ENCODE measurements at places on chromosomes 3 and 15.

- no peak for DNase-seq
Observed at GRCh38 chr3:197907196-197907595, 42.8 kb upstream of the RPL35A start.

GRCh38 chr15:55915221-55915620 is 78.2 kb downstream of the NEDD4 start:
- no peak for DNase-seq

- DNase-seq = no peak
Observed at GRCh38 chr15:74200412-74200815, 2.2 kb downstream of the STRA6 start.

GRCh38 chr15:36810656-36811449 is 231.4 kb downstream of the CDIN1 start:
- no peak for DNase-seq

DNA sequence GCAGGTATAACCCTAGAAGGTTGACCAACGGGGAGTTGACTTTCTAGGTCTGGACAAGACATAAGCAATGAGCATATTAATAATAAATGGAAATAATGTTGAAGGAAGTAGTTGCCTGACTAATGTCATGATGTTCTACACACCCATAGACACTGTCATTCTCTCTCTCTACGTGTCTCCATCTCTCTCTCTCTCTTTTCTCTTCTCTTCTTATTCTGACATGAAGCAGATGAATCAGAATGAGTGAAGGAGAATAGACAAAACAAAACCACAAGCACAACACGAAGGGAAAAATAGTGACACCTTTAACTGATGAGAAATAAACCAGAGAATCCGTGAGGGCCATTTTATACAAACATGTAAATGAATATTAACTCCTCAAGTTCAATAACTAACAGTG is 26.7 kb upstream of the CCDC80 start:
- no peak for DNase-seq

GRCh38 chr3:19937459-19938294 is 3.7 kb upstream of the EFHB start:
- no peak for DNase-seq

DNA sequence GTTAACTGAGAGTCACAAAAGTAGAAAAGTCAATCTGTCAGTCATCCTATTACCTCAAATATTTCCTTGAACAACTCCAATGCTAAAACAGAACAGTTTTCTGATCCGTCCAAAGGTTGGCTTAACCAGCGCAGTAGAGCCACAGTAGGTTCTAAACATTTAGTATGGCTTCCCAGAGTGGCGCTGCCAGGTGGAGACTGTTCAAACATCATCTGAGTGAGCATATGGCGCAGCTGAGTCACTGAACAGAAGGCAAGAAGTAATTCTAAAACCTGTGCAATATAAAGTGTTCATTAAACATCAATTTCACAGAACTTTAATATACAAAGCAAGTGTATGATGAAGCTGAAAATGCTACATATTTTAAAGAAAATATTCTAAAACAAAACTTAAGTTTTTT is 19.9 kb downstream of the CIP2A start:
- no peak for DNase-seq

- peak; percentile 66 for DNase-seq
Observed at GRCh38 chr3:196837819-196838420, 29.8 kb upstream of the SENP5 start.

DNA sequence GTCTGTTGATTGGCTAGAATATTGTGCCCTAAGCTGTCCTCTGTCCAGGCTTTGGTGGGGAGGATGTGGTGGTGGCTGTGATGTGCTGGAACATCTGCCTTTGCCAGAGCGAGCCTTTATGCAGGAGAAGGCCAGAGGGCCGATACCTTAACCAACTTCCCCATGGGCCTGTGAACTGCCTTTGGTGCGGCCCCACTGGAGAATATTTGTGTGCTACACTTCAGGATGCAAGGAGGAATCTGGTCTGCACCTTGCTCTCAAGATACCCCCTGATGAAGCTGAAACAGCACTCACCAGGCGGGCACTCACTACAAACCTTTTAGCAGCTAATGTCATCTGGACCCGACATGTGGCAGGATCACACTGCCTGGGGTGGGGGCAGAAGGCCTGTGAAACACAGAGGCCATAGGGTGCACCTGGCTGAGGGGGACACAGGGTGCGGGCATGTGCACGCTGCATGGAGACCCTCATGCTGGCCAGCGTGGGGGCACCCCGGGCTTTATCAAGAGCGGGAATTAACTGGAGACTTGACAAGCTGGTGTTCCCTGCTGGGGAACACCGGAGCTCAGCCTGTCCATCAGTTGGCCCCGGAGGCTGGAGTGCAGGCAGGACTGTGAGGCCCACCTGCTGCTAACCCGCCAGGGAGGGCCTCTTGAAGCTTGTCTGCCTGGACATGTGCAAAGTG is 16.4 kb downstream of the PRR23E start:
- DNase-seq = no peak

DNA sequence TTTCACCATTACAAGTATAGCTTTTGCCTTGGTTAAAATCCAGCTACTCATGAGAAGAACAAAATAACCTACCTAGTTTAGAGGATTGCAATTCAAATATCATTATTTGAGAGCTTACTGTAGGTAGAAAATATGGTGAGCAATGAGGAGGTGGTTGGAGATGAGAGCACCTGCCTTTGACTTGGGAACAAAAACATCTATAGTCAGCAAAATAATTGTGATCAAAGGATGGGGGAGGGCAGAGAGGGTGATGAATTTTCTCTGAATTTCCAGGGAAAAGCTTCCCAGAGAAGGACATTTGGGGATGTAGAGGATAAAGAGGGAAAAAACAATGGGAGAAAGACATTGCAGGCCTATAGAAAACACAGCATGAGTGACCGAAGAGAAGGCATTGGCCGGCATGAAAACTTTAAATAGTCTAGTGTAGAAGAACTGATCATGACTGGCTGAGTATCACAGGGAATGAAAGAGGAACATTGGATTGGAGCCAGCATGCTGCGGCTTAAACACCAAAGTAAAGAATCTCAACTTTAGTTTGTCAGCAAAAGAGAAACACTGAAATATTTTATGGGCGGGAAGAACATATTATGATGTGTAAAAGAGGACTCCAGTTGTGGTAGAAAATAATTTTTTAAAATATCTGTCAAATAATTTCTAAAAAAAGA is 581.3 kb downstream of the UNC13C start:
- DNase-seq = no peak

GRCh38 chr15:97745481-97746071 is 214.9 kb upstream of the ARRDC4 start:
- DNase-seq = no peak
